ENCODE measurements at places on chromosomes 2 and 18.

- no peak for DNase-seq
Observed at GRCh38 chr2:110873056-110873502, 140.7 kb downstream of the ACOXL start.

DNA sequence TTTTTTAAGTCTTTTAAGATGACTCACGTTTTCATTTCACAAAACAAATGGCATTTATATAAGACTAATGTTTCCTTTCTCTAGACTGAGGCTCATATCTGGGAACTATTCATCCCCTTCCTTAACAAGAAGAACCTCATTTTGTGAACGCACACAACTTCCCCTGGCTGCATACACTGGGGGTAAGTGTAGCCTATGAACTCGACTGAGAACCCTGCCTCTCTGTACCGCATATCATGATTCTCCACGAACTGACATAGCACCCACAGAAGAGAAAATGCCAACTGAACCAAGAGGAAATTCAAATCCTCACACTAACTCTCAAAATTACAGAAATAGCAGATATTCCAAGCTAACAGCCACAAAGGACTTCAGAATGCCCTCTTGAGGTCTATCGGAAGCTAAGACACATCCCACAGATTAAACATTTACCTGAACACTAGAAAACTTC is 236.7 kb downstream of the TCF4 start:
- no peak for DNase-seq

DNA sequence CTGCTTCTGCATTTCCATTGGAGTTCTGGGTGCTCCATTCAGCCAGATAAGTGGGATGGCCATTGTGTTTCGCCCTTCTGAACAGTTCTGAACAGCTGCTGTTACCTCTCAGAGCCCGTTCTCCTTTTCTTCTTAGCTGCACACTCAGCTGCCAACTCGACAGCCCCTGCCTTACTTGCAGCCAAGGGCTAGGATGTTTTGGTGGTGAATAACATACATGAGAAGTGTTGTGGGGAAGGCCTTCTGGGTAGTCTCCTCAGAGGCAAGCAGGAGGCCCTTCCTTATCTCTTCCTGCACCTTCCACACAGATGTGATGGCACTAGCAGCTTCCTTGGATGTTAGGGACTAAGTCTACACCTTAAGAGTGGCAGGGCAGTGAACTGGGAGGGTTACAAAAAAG is 138.4 kb upstream of the NOSTRIN start:
- peak; percentile 12 for DNase-seq

DNA sequence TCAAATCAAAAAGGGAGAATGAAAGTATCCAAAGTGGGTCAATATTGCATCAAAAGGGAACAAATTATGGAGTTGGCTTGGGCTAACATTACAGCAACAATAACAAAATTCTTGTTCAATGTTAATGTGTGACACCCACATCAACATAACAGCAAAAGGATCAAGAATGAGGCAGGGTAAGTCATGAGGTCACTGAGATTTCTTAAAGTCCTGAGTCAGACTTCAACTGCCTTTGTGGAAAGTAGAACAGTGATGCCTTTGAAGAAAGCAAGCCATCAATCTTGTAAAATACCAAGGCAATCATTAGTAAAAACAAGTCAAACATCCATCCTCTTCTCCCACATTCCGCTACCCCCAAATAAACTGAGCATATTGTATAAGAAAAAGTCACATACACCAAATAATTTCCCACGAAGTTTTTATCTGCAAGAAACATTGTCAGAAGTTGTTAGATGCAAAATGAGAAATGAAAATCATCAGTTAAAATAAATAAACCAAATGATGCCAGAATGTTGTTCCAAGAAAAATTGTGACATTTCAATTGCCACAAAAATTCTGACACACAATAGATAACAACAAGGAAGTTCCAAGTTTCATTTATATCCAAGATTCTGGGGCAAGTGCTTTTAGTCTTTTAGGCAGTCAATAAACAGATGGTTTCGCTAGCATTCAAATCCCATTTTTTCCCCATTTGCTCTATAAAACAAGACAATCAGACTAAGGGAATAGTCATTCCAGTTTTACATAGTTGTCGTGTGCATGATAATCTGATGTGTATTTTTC is 216.1 kb upstream of the SETBP1 start:
- DNase-seq = no peak

DNA sequence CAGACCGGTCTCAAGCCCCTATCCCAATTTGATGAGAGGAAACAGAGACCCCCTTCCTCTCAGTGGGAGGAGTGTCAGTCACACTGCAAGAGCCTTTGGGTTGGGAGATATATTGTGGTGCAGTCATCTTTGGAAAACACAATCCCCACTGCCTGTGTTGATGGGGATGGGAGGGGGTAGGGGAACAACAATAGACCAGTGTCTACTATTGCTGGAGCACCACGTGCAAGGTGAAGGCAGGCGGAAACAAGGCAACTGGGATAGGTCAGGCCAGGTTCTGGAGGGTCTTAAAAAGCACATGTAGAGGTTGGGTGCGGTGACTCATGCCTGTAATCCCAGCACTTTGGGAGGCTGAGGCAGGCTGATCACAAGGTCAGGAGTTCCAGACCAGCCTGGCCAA is 127.9 kb downstream of the ZFP36L2 start:
- DNase-seq = no peak

- DNase-seq = peak; percentile 32
Observed at GRCh38 chr2:171410101-171410500, 23.7 kb downstream of the METTL8 start.

DNA sequence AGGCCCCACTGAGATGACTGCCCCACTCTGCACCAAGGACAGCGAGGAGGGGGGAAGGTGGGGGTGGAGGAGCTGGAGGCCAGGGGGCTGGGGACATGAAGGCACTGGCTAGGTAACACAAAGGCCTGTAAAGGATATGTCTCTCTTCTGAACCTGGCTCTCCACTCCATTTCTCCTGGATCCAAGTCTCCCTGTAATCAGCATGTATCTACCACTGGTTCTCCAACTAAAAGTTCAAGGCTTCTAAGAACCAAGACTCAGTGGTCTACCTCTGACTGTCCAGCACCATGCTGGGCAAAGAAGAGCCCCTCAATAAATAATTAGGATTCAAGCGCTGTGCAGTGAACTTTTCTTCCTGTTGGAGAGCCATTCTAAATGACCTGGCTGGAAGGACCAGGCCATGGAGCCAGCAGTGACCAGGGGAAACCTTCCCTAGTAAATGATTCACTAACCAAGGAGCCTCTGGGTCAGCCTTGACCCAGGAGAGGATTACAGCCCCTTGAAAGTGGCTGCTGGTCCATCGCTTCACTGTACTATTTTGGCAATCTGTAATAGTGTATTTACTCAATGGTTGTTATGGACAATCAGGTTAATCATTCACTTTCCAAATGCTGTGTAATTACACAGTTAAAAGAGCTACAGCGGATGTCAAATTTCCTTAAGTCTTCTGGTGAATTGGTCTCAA is 73.2 kb downstream of the BCL11A start:
- DNase-seq = no peak

GRCh38 chr18:68148863-68149262 is 566.0 kb downstream of the TMX3 start:
- no peak for DNase-seq

DNA sequence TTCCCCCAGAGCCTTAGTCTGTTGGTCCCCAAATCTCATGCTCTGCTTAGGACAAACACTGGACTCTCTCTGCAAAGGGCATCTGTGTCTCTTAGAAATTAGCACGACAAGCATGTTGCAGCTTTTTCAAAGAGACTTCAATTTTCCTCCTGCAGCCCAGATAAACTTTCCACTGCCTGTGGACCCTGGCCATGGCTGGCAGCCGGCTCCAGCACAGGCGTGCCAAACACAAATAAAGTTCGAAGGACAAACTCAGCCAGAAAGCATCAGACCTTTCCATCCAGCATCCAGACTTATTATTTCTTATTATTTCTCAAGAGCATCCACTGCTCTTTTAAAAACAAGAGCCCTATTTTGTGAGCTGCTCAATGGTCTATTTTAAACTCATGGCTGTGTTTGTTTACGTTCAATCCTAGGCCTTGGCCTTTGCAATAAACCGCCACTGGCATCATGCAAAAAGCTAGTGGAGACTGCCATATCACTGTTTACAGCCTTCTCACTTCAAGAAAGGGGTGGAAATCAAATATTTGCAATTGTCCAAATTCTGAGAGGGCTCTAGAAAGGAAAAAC is 300.8 kb downstream of the BCL11A start:
- DNase-seq = no peak

DNA sequence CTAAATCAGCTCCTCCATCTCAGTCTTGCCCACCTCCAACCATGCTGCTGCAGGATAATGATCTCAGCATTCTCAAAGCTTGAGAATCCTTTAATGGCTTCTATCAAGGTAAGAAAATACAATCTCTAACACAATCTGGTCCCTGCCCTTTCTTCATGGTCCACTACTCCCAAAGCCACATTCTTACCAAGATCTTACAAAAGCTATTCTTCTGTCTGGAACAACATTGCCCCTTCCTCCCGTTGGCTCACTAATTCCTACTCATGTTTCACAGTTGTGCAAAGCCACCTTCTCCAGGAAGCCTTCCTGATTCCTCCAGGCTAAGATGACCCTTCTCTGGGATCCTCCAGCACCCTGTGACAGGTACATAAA is 5.9 kb upstream of the SFXN5 start:
- no peak for DNase-seq

DNA sequence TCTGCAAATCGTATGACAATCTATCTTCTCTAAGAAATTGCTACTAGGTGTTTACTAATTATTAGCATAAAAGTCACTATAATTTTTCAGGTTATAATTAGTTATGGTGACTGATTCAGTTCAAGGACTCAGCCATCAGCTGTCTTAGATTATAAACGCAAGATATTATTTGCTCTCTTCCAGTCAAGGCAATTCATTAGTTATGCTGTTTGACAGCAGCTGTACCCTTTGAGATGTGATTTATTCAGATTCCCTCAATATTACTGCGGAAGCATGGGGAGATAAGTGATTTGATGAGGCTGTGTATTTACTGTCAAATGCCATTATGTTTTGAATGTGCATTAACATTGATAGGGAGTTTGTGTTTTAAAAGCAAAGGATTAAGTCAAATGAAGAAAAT is 558.9 kb upstream of the FSIP2 start:
- no peak for DNase-seq

GRCh38 chr18:24268784-24269550 is 128.7 kb downstream of the OSBPL1A start:
- DNase-seq = no peak

DNA sequence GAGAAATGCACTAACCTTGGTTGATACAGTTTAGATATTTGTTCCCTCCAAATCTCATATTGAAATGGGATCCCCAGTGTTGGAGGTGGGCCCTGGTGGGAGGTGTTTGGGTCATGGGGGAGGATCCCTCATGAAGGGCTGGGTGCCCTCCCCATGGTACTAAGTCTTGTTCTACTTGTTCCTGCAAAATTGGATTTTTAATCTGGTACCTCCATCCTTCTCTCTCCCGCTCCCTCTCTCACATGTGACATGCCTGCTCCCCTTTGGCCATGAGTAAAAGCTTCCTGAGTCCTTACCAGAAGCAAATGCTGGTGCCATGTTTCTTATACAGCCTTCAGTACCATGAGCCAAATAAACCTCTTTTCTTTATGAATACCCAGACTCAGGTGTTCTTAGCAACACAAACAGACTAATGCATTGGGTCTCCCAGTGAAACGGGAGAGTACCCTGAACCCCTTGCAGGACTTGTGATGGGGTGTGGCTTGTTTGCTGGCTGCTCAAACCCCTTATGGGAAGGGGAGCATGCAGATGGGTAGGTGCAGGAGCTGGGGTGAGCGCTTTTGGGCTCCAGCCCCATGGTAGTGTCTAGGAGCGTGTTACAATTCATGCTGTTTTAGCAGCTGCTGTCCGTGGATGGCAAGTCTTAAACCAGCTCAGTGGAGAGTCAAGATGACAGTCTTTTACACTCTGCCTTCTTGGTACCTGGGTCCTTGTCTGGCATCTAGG is 27.2 kb downstream of the FAHD2B start:
- no peak for DNase-seq

GRCh38 chr2:239211396-239212094 is 189.3 kb downstream of the HDAC4 start:
- no peak for DNase-seq

GRCh38 chr2:172285760-172286159 is 141.6 kb upstream of the ITGA6 start:
- DNase-seq = no peak

- peak; percentile 73 for DNase-seq
Observed at GRCh38 chr2:237475704-237476141, 11.3 kb upstream of the MLPH start.

- no peak for DNase-seq
Observed at GRCh38 chr2:50614056-50614455, 417.9 kb downstream of the NRXN1 start.

DNA sequence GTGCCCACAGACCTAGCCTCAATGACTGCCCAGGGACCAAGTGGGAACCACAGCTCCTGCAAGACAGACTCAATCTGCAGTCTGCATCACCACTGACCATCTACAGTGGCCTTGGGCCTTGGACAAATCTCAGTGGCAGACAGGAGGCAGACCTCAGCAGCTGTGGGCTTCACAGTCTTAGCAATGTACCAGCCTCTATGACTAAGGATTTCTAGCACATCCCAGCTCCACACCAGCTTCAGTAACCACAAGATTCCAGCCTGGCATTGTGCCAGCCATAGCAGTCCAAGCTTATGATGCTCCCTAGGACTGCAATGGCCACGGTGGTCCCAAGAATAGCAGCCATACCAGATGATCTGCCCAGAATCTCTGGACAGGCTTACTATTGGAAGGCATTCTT is 19.6 kb upstream of the WDR75 start:
- DNase-seq = peak; percentile 88

DNA sequence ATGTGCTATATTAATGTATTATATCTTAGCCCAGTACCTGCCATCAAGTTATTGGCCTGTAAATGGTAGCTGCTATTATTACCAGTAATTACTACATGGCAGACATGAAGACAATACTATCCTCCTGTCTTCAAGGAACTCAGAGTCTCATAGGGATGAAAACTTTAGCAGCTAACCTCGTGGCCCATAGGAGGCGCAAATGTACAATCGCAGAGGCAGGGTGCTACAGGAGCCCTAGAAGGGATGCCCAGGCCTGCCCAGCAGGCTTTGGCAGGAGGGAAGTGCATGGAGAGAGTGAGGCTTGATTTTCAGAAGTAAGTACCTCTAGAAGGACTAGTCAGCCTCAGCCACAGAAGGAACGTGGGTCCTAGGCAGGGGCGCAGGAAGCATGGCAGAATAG is 44.7 kb upstream of the KIDINS220 start:
- peak; percentile 19 for DNase-seq
